Bronchial epithelial cell (primary cell): ENCODE measurements at places on chromosomes 6 and 20. TPM values are rescaled to one million over a fixed set of nuclear protein-coding genes. Genes with fewer than 3 reads are reported as not detected.
A peak's percentile ranks its signal among the peaks of the same experiment; 100 is the strongest.

DNA sequence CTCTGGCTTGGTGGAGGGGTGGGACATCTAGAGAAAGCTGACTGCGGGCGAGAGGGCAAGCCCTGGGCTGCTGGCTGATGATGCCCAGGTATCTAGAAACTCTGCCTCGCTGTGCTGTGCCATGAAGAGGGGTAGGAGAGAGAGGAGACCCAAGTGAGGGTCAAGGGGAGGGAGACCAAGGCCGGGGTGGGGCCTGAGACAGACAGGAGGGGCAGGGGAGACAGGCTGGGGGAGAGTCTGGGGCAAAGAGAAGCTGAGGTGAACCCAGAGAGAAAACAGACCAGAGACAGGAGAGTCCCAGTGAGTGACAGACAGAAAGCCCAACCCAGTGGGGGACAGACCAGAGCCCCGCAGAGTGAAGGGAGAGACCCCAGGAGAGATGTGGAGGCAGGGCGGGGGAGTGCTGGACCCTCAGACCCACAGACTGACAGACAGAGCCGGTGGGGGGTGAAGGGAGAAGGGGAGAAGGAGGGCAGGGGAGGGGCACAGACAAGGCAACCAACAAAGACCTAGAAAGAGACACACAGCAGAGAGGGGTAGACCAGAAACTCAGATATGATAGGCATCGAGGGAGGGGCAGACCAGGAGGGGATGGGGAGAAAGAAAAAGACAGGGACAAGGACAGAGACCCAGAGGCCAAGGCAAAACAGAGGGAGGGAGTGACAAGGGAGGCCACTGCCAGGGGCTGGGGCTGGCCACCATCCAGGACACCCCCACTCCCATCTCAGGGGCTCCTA lies 5.9 kb downstream of the TEAD3 start:
- no peak for DNase-seq

DNA sequence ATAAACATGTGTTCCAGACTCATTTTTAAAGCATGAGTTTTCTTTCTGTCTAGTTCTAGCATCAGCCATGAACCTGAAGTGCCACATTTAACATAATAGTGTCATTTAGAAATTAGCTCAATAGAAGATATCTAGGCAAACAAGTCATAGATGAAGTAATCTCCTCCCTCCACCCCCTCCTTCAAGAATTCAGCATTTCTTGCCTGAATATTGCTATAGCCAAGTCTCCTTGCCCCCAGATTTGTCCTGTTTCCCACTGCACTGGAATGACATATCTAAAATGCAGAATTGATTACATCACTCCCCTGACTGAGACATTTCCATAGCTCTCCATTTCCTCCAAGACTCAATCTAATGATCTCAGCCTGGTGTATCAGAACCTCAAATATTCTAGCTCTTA lies 134.9 kb upstream of the BACH2 start:
- DNase-seq: peak; percentile 37

GRCh38 chr6:54003316-54003715 lies 107.9 kb upstream of the MLIP start:
- no peak for DNase-seq

Gene ULBP2
- total RNA-seq: 2.4 and 12.2 TPM in 2 replicates

Gene TBXT
- not detected in 2 replicates for total RNA-seq

GRCh38 chr6:118993803-118994251 lies 58.9 kb upstream of the MCM9 start:
- no peak for DNase-seq

DNA sequence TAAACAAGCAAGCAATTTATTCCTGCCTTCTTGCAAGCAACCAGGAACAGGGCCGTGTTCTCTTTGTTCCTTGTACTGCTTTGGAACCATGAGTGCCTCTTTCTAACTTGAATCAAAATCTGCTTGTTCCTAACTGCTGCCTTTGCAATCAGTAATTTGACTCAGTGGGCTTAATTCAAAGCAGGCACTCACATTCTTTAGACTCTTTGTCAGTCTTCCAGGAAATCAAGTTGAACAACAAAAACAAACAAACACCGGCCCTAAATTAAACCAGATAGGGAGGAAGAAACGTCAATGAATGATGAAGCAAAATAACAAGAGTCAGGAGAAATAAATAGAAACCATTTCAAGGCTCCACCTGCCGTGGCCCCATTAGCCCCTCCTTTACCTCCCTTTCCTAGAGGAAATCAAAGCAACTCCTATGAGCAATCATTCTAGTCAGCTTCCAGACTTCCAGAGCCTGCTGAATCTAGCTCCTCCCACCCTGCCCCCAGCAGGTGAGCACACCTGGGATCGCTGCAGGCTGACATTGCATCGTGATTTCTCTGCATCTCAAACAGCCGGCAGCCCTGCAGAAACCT lies 582.2 kb upstream of the FLRT3 start:
- DNase-seq: peak; percentile 86

DNA sequence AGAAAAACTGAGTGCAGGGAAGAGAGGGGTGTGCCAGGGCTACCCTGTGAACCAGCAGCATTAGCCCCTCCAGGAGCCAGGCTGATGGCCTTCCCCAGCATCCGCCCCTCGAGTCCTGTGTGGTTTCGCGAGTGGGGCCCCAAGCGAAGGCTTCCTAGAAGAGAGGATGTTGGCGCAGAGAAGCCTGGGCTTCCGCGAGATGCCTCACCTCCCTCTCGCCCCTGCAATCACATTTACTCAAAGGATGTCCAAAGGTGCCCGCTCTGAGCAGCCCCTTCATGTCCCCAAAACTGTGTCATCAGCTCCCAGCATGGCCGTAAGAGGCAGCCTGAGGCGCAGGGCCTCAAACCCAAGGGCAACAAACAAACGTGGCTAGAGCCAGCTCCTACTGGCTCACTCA lies 111.7 kb downstream of the PREX1 start:
- no peak for DNase-seq

Gene CLPSL2
- not detected in 2 replicates for total RNA-seq

- no peak for DNase-seq
These were observed 75.1 kb downstream of the SLX4IP start for GRCh38 chr20:10510216-10510615.

DNA sequence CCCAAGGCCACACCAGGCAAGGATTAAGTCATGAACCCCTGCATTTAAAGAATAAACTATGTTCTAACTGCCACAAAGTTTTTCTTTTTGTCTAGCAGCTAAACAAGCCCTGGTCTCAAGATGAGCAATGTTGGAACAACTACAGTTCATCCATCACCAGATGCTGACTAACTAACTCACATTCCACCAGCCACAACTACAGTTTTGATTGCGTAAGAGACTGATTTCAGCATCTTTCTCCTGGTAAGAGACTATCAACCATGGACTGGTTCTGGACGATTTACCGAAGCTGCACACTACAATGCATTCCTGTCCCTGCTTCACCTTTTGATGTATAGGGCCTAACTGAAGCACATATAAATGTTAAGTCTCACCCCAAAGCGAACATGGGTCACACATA lies 43.0 kb downstream of the F13A1 start:
- DNase-seq: peak; percentile 83

DNA sequence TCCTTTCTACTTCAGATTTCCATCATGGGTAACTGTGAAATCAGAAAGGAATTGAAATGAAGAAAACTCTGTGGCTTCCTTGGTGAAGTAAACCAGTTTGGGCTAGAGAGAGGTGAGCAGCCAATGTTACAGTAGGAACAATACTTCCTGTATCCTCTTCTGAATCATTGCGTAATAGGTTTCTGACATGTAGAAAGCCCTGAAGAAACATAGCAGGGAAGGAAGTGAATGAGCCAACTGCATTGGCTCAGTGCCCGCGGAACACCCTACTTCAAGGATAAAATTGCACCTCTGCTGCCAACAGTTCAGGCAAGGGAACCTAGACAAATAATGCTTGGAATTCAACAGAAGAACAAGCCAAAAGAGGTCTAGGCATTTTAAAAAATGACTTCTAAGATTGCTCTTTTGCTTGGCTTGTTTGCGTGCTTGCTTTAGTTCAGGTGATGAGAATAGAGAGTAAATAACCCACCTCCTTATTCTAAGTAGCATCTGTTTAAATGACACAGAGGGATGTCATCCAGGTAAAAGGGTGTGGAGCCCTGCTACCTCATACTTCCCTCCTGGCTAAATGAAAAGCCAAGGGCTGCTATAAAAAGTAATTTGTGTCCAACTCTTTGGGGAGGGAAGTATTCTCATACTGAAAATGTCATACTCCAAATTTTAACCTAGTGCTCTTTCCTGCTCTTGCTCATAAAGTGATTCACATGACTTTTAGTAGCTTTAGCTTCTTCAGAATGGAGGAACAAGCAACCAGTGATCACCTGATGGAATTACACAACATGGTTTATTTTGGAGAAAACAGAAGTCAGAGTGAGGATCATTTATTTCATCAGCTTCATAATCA lies 30.0 kb upstream of the AKIRIN2 start:
- peak; percentile 98 for DNase-seq

GRCh38 chr20:47019121-47019824 lies 124.6 kb downstream of the EYA2 start:
- no peak for DNase-seq

DNA sequence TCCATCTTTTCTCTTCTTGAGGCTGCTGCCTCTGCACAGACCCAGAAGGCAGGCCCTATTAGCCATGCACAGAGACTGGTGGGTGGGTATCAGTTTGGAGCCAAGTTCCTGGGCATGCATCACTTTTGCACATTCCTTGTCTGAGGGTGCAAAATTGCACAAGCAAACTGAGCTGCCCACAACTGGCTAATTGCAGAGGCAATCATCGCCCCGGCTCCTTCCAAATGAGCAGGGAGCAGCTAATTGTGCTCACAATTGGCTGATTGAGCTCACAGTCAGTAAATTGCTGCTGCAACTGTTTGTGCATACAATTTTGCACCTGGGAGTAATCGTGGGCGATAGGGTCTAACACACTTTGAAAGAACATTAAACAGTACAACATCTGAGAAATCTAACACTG lies 511.4 kb downstream of the DHX35 start:
- DNase-seq: no peak

DNA sequence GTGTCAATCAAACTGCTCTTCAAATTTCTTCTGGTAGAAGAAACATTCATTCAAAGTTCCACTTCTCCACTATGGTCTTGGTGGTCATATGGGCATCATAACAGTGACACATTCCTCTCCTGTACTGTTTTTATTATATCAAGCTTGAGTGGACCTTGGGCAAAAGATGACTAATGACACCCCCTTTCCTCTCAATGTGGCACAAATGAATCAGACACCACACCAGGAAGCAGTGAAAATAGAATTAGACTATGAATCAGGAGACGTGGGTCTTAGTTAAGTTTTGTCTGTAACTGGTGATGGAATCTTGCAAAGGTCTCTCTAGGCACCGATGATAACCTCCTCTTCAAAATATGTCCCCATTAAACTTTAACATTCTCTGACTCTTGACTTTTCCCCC lies 9.0 kb upstream of the NRSN1 start:
- DNase-seq: peak; percentile 27

- DNase-seq: peak; percentile 35
These were observed 121.3 kb upstream of the PTPRK start for GRCh38 chr6:128641703-128642102.

Gene GHRH
- total RNA-seq: not detected in 2 replicates

DNA sequence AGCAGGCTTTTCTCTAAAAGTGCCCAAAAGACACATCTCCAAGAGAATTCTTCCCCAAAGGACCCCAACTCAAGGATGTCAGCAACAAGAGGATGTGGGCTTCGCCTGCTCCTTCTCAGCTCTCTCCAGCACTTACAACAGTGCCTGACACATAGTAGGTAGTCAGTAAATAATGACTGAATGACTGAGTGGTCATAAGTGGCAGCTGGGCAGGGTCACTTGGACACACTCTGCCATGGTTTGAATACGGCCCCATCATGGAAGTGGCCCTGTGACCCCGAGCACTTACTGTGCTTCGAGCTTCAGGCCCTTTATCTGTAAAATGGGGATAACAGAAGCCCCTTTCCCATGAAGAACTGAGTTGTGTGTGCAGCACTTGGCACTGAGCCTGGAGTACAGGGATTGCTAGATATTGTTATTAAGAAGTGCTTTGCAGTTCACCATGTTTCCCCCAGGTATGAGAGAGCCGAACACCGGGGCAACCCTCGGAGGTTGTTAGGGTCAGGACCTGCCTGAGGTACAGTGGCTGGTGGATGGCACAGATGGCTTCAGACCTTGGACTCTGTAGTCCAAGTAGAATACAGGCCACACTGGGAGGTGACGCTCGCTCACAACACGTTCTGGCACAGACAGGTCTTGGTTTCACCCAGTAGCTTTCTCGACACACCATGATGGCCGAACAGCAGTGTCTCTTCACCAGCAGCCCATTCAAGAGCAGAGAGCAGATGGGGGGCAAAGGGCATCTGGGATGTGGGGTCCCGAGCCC lies 56.0 kb downstream of the NOL4L start:
- no peak for DNase-seq

DNA sequence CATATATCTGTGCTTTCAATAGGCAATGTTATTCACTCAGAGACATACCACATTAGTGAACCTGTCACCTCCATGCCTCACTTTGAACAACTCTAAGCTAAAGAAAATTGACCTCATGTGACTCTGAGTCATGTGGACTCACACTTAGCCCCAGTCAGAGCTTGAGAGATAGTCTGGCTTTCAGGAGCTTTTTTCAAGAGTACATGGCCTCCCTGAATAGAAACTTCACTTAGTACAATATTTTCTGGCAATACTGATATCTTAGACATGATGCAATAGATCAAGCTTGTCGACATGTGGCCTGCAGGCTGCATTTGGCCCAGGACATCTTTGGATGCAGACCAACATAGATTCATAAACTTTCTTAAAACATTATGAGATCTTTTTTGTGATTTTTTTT lies 8.5 kb downstream of the SPTLC3 start:
- peak; percentile 30 for DNase-seq

DNA sequence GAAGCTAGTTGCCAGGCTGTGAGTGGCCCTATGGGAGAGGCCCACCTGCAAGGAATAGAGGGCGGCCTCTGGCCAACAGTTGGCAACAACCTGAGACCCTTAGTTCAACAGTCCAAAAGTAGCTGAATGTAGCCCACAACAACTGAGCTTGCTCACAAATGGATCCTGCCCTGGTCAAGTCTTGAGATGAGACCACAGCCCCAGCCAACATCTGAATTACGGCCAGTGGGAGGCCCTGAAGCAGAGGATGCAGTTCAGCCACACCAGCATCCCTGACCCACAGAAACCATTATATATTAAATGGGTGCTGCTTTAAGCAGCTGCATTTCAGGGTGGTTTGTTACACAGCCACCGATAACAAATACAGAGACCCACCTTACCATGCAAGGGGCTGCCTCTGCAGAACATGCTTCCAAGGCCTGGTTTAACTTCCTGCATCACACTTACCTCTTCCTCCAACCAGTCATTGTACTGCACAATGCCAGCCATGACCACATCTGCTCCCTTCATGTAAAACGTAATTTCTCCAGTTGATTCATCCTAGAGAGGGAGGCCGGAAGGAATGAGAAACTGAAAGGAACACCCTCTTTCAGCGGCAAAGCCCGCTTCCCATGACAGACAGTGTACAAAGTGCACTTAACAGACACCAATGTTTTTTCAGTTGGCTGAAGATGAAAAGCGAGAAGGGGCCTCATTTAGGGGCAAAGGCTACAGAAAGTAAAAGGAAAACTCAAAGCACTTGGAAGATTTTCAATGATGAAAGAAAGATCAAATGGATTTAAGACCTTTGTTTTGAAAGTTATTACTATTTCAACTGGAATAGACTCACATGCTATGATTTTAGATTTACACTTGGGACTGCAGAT lies 86.2 kb upstream of the NFATC2 start:
- DNase-seq: peak; percentile 12

Gene PDYN
- total RNA-seq: not detected in 2 replicates

Gene TMEM151B
- total RNA-seq: not detected in 2 replicates

Gene LY6G6D
- total RNA-seq: not detected in 2 replicates
